CD4-positive, alpha-beta T cell treated with Interleukin-6 at 100 ng/mL for 8 hours (primary cell): ENCODE measurements at places on chromosomes 7 and 10.

DNA sequence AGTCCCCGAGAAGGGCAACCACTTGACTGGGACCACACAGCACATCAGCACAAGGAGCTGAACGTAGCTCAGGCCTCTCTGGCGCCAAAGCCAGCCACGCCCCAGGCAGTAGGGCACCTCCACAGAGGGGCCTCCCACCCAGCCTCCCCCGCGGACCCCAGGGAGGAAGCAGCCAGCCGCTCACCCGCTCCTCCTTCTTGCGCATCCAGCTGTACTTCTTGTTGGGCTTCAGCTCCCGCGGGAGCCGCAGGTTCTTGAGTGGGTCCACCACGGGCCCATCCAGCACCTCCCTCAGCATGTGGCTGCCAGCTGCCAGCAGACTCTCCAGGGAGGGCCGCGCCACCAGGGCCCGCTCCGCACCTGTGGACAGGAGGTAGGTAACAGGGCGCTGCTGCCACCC, 61.2 kb downstream of the TNRC18 start:
- DNase-seq: no peak

DNA sequence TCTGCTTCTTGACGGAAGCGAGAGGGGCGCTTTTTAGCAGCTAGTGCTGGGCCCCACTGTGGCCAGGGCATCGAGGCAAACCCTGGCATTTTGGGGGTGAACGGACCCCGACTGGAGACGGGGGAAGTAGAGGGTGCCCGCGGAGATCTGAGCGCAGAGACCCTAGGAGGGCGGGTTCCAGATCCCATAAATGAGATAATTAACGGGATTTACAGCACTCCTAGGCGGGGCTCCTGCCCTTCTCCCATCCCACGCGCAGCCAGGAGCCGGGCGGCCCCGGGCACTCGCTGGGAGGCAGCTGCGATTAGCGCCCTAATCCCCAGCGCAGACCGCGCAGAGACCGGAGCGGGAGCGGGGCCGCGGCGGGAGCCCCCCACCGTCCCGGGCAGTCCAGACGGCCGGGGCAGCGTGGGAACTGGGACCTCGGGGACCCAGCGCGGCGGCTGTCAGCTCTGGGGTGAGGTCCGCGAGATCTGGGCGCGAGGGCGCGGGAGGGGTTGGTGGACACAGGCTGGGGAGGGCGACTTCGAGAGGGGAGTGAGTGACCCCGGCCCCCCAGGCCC, 735 bp downstream of the JCAD start:
- DNase-seq: no peak

- DNase-seq: no peak
Observed at GRCh38 chr10:78405231-78405630, 371.6 kb downstream of the RPS24 start.

DNA sequence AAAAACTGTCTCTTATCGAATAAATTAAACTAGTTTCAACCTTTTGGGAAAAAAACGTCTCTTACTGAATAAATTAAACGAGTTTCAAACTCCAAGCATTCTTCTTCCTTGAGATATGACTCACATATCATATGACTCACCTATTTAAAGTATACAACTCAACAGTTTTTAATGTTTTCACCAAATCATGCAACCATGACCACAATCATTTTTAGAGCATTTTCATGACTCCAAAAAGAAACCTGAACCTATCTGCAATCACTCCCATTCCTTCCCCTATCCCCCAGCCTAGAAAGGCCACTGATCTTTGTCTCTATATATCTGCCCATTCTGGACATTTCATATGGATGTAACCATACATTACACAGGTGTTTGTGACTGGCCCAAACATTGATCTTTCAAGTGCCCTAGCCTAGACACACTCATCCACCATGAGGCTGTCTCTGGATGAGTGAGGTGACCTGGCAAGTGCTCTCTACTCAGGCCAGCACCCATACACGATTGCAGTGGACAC, 115.3 kb downstream of the PIP4K2A start:
- no peak for DNase-seq

DNA sequence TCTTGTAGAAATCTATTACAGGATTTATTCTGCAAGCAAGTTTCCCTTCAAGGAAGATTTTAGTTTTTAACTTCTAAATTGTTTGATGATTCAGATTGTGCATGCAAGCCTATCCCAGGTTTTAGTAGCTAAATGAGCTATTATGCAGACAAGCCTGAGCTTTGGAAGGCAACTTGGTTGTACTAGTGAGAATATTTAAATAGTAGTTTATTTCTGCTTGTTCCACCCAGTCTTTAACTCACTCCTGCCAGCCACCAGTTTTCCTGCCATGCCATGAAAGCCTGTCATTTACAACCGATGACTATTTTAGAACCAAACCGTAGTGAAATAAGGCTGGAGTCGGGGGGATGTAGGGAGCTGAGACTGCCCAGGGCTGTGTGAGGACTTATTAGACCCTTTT, 324.6 kb upstream of the FZD1 start:
- no peak for DNase-seq
